SHP77 (cell line): ENCODE measurements at places on chromosomes 12 and 14.

DNA sequence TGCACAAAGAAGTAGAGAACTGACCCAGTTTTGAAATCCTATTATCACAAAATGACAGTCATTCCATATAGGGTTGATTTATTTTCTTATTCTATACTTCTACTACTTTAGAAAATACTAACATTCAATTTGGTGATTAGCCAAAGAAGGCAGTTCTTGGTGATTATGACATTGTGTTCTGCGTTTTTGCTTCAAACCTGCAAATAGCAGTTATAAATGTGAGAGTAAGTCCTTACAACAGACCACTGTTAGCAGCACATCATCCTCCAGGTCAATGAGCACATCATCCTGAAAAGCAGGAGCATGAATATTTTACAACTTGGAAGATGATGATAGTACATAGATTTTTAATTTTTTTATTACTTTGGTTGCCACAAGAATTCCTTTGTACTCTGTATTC, 53.1 kb downstream of the LIN7A start:
- DNase-seq, result no peak

DNA sequence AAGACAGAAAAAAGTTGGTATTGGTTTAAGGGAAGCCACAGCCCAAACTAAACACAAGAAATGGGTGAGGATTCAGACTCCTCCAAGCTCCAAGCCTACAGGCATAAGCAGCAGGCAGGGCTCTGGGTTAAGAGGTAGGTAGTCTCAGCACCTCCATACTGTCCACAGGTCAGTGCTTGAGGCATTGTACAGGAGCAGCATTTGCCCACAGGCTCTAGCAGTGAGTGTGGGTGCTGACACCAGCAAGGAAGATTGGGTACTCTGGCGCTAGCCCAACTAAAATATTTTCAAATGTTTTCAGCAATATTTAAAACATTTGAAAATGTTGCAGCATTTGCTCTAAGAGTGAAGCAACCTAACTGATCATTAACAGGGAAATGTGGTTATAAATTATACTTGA, 33.1 kb downstream of the FERMT2 start:
- DNase-seq, result no peak

- no peak for DNase-seq
These were observed 28.2 kb downstream of the TSPAN19 start for GRCh38 chr12:85007836-85008235.

GRCh38 chr12:54368709-54369596, 4.7 kb upstream of the GPR84 start:
- DNase-seq, result peak; percentile 86

- DNase-seq, result no peak
These were observed 42.9 kb downstream of the P2RX4 start for GRCh38 chr12:121252712-121253345.

DNA sequence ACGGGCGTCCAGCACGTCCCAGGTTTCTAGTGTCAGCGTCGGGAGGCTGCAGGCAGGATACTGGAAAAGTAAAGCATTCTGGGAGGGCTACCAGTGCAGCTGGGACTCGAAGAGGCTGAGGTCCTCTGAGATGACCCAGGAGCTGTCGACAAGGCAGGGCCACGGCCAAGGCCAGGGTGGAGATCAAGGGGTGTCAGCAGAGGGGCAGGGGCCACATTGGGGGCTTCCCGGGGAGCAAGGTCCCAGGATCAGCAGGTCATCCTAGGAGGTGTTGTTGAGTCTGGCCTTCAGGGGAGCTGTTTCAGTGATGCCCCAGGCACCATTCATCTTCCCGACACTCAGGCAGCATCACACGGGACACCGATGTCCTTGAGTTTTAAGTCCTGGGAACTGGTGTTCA, 377.8 kb upstream of the SFSWAP start:
- DNase-seq, result no peak

GRCh38 chr14:68401855-68402254, 391.0 kb downstream of the ZFP36L1 start:
- DNase-seq, result no peak

GRCh38 chr12:75205558-75205957, 4.1 kb downstream of the KCNC2 start:
- no peak for DNase-seq

DNA sequence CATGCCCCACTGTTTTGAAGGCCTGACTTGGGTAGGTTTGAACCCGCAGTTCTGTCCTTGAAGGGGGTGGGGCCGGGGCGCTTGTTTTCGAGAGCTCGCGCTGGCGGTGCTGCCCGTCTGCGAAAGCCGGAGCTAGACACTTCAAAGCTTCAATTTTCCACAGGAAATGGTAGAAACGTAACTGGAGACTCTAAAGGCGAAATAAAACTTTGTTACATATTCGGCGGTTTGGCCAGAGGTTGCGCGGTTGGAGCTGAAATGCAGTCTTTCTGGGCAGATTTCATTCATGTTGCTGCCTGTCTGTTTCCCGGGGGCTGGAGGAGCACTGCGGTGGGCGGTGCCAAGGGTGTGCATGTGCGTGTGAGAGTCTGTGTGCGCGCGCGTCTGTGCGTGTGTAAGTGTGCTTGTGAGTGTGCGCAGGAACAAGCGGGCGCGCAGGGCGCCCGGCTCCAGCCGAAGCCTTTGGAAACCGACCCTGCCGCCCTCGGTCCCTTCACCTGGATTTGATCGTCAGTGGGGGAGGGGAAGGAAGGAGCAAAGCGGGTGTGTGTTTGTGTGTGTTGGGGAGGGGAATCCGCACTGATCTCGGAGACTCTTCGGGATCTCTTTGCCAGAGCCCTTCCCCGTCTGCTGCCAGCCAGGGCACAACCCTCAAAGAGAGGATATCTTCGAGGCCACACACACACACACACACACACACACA, 227.7 kb upstream of the CRY1 start:
- no peak for DNase-seq

GRCh38 chr14:98704441-98704840, 567.6 kb downstream of the BCL11B start:
- DNase-seq, result no peak

DNA sequence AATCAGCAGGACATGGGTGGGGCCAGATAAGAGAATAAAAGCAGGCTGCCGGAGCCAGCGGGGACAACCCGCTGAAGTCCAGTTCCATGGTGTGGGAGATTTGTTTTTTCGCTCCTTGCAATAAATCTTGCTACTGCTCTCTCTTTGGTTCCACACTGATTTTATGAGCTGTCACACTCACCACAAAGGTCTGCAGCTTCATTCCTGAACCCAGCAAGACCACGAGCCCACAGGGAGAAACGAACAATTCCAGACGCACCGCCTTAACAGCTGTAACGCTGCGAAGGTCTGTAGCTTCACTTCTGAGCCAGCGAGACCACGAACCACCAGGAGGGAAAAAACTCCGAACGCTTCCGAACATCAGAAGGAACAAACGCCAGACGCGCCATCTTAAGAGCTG, 2.8 kb upstream of the CNIH1 start:
- DNase-seq, result no peak

- no peak for DNase-seq
These were observed 79.5 kb downstream of the GALNT9 start for GRCh38 chr12:132249689-132250478.

- peak; percentile 23 for DNase-seq
These were observed 21.0 kb downstream of the SLC25A29 start for GRCh38 chr14:100285021-100285912.

GRCh38 chr14:85402569-85403162, 127.3 kb upstream of the FLRT2 start:
- DNase-seq, result no peak

GRCh38 chr14:103730490-103731035, 15.0 kb downstream of the ZFYVE21 start:
- DNase-seq, result no peak

GRCh38 chr14:72754949-72755348, 139.0 kb downstream of the DPF3 start:
- DNase-seq, result no peak

GRCh38 chr14:23750357-23750756, 114.2 kb downstream of the DHRS2 start:
- DNase-seq, result no peak

DNA sequence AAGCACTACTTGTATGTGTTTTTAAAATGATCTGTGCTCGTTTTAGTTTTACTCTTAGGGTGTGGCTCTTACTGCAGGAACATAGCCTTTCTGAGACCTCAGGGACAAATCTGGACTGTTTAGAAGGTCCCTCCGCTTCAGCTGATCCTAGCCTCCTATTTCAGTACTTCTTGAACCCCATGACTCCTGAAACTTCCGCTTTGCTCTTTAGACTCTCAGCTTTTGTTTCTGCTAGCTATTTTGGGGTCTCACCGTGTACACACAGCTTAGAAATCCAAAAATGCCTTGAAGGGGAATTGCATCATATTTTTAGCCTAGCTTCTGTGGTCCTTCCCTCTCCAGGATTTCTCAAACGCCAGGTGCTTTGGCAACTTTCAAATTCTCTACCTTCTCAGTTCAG, 8.3 kb downstream of the OR11G2 start:
- DNase-seq, result no peak

DNA sequence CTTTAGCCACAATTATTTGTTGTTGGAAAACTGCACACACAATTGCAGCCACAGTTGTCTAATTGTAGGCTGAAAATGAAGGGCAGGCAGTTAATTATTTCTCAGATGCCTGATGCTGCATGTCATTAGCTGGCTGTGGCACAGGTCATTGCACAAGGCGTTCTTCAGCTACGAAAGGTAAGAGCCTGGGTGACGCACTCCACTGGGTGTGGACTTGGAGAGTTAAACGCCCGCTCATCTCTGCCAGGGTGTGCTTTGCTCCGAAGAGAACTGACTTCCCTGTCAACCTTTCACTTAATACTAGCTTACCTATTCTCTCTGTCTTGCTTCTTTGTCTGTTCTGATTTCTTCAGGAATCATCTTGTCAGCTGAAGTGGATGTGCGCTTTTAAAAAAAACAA, 91.4 kb upstream of the CPM start:
- DNase-seq, result peak; percentile 38

DNA sequence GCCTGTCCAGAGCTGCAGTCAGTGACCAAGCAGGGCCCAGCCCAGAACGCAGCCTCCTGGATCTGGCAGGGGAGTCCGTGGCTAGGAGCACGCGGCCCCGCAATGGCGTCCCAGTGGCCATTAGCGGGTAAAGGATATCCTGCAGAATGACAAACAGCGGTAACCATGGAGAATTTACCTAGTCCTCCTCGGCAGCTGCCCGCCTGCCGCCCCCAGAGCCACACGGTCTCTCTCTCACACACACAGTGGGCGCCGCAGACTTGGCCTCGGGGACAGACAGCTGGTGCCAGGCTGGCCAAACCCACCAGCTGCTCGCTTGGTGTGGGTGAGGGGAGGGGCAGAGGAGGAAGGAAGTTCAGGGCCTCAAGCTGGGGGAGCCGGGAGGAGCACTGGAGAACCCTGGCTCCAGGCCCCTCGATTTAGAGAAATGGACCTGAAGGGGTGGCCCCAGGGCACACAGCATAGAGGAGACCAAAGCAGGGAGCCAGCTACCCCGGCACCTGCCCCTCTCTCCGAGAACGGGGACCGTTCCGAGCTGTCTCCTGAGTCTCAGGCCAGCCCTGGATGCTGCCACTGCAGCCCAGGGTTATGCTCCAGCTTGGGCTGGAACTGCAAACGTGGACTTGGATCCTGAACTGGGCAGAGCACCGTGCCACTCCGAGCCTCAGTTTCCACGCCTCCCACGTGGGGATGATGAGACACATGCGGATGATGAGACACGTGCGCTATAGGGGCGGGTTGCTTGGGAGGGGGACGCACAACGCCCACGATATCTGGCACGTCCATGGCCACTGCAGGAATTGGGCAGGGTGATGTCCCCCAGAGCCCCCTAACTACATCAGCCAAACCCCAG, 3.4 kb downstream of the CDK2AP1 start:
- peak; percentile 92 for DNase-seq

- DNase-seq, result no peak
These were observed 4.1 kb downstream of the PHB2 start for GRCh38 chr12:6966351-6966750.

- DNase-seq, result no peak
These were observed 3.0 kb downstream of the KRT73 start for GRCh38 chr12:52615208-52615868.

DNA sequence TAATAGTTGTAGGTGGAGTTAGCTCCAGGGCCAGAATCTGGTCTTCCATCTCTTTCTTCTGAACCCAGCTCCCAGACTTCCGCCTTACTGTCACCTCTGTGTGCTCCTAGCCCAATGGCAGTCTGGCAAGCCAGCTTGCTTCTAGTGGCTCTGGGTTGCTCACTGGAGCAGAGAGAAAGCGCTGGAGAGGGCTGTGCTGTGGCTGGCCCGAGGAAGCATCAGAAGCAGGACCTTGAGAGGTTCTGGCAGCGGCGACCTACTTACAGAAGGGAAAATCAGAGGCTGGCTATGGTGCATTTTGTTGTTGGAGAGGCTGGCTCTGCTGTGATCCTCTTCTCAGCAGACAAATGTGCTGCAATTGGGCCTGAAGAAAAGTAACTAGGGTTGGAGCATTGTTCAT, 28.6 kb downstream of the KCNA5 start:
- DNase-seq, result no peak

DNA sequence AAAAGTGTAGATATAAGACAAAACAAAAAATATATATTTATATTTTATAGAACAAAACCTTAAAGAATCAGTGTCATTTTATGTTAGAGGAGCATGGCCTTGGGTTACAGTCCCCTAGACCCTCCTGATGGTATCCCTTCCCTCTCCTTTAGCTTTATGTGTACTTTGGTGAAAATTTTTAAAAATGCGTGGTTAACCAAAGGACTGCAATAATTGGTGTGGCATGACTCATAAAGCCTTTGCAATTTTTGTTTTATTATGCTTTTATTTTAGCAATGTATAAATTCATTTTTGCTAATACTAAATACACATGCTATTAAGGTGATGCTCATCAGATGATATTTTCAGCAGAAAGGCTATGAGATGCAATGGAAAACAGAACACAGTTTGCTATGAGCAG, 264.4 kb downstream of the SYT1 start:
- DNase-seq, result no peak

- no peak for DNase-seq
These were observed 16.4 kb downstream of the PLCZ1 start for GRCh38 chr12:18721452-18721851.

DNA sequence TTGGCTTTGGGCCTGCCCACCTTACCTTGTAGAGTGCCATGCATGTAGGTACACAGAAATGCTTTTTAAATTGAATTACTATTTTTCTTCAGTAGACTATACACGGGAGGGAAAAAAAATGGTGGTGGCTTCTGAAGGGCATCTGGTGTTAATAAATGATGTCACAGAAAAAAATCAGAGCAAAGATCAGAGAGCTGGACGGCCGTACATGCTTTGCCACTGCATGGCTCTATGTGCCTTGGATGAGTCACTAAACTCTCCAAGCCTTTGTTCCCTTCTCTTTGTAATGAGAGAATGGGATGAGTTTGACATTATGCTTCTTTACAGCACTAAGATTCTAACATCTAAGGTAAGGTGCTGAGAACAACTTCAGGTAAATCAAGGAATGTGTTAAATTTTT, 376.4 kb upstream of the DDHD1 start:
- DNase-seq, result no peak
